ENCODE measurements at places on chromosomes 4 and X.
A peak's percentile ranks its signal among the peaks of the same experiment; 100 is the strongest.

GRCh38 chrX:53362449-53362848 is 60.0 kb downstream of the SMC1A start:
- no peak for DNase-seq

- no peak for DNase-seq
Measured at GRCh38 chrX:32871636-32872035, 339.7 kb downstream of the DMD start.

DNA sequence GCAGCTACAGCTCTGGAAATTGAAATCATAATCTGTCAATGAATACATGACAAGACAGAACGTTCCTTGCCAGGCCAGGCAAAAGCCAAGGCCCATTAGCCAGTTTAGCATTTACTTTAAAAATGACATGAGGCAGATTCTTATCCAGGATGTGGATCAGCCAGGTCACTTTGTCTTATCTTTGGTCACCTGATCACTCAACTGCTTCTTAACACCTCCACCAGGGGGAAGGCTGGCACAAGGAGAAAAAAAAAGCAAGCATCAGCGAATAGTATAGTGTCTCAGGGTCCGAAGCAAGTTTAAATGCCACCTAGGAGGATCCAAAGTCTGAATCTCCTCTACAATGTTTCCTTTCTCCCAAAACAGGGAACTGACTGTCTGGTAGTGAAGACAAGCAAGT is 18.8 kb downstream of the ATP1B4 start:
- peak; percentile 5 for DNase-seq

- no peak for DNase-seq
Measured at GRCh38 chr4:45346816-45347435, 620.6 kb upstream of the GNPDA2 start.

DNA sequence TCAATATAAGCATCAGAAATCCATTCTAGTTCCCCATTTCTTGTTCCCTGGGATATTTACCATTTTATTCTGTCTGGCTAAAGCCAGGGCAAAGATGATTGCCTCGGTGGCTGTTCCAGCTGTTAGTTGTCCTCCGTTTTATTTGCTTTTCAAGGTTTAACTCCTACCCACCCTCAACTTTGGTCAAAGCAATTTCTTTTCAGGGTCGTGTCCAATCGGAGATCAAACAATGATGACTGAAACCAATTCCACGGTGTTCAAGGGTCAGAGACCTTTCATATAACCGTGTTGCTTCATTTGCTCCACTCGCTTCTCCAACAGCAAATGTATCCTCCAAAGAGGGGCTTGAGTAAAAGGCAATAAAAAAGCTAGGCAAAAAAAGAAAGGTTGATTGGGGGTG is 193.5 kb upstream of the FTHL17 start:
- DNase-seq: no peak

- DNase-seq: peak; percentile 58
Measured at GRCh38 chr4:94621491-94622080, 136.2 kb upstream of the BMPR1B start.

DNA sequence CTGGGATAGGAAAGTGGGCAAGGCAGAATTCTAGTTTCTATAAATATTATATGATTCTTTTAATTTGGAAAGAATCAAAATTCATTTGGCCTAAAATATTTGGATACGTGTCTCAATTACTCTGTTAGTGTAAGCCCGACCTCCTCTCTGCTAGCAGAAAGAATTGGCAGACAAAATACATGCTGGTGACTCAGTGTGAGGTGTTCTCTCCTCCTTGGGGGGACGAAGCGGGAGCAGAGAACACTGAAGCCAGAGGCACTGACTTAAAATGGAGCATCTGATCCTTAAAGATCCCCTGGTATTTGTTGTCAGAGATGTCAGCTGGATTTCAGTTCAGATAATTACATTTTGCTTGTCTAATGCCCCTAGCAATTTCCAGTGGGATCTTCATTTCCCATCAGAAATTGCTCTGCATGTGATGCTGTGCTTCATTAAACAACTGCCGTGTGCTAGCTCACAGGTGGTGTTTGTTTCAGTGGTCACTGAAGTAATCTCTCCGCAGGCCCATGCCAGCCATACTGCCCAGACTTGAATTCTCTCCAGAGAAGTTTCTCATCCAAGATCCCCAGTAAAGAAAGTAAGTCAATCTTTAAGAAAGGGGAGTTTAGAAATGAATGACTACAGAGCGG is 188.7 kb upstream of the TLL1 start:
- DNase-seq: peak; percentile 85

DNA sequence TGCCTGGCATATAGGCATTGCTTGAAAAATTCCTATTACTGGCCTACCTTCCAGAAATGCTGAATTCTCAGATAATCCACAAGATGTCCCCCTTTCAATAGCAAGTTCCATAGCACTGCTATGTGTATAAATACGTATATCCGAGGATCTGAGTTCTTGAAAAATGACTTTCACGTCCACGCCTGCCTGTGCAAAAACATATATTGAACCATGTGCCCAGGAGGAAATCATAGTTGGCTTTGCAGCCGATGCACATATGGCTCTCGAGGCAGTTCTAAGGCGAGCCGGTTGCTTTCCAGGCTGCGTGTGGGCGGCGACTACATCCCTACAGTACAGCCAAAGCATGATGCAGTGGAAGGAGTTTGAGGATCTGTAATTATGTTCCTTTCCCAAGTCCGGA is 55.4 kb upstream of the ESX1 start:
- peak; percentile 49 for DNase-seq

Data from astrocyte of the spinal cord (primary cell).